Left cardiac atrium (tissue), 4 donors: ENCODE measurements at places on chromosomes 5 and 9. TPM values are rescaled to one million over a fixed set of nuclear protein-coding genes. Genes with fewer than 3 reads are reported as not detected.

CNOT8 gene
- total RNA-seq: 30.3 TPM

AFAP1L1 gene
- total RNA-seq: 32.8 TPM

ADRB2 gene
- 5.8 TPM for total RNA-seq

TDRD7 gene
- total RNA-seq: 8.6 TPM

PFN3 gene
- not detected for total RNA-seq
